ENCODE measurements at places on chromosomes 5 and 9. TPM values are rescaled to one million over a fixed set of nuclear protein-coding genes. Genes with fewer than 3 reads are reported as not detected.

Gene FAM221B
- not detected for total RNA-seq

Gene IFNA21
- not detected for total RNA-seq

Gene CDK7
- total RNA-seq: 23.6 TPM

Gene RLN1
- total RNA-seq: 1.5 TPM

GRCh38 chr5:76271836-76272235, 131.2 kb upstream of the IQGAP2 start:
- no peak for DNase-seq

DNA sequence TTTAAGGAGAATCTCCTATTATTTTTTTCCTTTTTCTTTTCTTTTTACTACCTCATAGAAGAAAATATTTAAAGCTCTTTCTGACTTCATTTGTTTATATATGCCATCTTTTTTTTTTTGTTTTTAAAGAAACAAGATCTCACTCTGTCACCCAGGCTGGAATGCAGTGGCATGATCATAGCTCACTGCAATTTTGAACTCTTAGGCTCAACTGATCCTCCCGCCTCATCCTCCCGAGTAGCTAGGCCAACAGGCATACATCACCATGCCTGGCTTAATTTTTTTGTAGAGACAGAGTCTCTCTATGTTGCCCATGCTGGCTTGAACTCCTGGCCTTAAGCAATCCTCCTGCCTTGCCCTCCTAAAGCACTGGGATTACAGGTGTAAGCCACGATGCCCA, 59.5 kb downstream of the LNPEP start:
- no peak for DNase-seq

- peak; percentile 38 for DNase-seq
Measured at GRCh38 chr5:157390551-157391297, 69.3 kb upstream of the NIPAL4 start.

DNA sequence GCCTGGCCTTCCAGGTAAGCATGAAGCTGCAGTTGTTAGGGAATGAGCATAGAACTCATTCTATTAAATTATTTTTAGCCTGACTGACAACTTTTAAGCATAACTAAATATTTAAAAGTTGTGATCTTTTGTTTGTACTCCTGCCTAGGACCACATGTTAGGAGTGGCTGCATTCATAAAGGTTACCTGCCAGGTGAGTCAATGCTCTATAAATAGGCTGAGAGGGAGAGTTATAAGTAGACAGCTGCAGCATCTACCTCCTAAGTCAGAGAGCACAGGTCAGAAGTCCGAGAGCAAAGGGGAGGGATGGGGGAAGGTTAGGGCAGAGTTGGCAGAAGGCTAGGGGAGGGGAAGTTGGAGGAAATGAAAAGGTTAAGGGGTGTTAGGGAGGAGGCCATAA, 292.4 kb upstream of the TLE4 start:
- DNase-seq: no peak

DNA sequence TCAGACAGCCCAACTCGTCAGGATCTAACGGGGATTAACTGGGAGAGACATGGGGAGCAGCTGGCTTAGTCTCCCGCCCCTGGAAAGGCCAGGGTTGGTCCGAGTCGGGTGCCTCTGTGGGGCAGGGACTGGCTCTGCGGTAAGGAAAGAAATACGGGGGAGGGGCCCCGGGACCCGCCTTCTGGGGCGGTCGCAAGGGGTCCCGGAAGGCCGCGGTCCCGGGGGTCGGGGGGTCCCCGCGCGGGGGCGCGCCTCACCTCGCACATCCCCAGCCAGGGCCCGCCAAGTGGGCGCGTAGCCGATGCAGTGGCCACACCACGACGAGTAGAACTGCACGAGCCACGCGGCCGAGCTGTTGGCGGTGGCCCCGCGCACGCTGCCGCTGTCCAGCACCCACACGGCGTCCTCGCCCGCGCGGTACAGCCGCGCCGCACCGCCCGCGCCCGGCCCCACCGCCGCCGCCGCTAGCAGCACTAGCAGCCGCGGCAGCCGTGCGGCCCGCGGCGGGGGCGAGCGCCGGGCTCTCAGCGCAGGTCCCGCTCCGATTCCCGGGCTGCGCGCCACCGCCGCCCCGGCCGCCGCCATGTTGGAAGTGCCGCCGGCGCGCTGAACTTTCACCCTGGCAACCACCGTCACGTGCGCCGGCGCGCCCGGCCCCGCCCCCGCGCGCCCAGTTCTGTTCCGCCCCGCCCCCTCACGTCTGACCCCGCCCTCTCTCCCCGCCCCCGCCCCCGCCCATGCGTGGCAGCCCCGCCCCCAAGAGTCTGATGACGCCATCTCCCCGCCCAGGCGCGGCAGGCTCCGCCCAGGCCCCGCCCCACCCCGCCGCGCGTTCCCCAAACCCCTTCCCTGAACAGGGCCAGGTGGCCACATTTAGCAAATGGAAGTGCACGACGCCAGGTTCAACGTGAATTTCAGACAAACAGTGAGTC, at the start of gene QSOX2:
Gene QSOX2, minus strand, starts transcription at position 594 of the 932 bp plus-strand sequence. Its CDS starts 9 bp downstream, at position 585.
- peak; percentile 83 for DNase-seq

DNA sequence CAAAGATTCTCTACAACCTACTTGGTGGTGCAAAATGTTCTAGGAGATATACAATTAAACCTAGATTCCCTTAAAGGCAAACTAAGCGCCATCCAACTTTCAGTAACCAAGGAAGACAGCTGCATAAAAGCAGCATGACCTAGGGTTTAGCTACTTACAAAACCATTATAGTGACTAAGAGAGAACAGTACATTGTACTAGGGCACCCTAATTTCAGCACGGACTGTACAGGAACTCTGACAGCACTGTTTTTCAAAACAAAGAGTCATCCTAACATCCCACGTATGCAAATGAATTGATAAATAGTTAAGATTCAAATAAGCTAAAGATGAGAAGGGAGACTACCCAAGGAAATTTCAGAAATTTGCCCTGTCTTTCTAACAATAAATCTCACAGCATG, 30.0 kb downstream of the STRBP start:
- DNase-seq: no peak

- DNase-seq: peak; percentile 2
Measured at GRCh38 chr9:87792831-87793288, 66.9 kb downstream of the CTSL start.

DNA sequence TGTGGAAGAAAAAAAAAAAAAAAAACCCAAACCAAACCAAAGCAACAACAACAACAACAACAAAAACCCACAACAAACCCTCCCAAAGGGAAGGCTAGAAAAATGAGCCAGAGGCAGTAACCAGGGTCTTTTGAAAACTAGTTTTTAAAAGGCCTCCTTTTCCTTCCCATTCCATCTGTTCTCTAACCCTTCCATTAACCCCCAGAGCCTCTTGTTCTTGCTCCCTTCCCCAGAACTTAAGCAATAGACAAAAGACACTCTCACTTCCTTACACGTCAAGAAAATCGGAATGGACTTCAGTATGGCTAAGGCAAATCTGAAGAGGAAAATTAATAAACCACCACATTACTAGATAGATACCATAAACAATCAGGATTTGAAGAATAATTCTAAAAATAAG, 292.8 kb downstream of the ARL15 start:
- DNase-seq: no peak

DNA sequence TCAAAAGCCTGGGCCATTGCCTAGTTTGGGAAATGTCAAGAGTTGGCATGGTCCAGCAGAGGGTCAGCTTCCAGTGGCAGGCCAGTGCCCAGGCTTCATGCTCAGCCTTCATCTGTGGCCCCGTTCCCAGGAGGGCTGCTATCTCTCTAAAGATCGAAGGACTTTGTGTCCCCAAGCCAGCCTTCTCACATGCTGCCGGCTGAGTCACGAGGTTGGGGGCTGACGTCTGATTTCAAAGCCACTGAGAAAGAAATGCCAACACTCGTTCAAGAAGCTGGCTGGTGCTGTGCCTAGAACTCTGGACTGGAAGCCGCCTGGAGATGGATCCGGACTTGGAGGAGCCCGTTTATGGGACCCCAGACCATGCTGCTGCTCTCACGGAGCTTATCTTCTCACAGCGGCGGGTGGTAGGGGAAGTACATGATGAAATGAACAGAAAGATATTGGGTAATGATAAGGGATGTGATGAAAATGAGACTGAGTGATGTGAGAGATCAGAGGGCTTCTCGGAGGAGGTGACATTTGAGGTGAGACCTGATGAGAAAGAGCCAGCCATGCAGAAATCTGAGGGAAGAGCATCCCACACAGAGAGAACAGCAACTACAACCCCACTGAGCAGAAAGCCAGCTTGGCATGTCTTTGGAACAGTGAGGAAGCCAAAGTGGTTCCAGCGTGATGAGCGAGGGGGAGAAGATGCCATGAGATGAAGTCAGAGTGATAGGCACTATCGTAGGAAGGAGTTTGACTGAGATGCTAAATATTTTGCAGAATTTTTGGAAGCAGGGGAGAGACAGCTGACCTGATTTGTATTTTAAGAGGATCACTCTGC, 54.9 kb upstream of the BOD1 start:
- no peak for DNase-seq

DNA sequence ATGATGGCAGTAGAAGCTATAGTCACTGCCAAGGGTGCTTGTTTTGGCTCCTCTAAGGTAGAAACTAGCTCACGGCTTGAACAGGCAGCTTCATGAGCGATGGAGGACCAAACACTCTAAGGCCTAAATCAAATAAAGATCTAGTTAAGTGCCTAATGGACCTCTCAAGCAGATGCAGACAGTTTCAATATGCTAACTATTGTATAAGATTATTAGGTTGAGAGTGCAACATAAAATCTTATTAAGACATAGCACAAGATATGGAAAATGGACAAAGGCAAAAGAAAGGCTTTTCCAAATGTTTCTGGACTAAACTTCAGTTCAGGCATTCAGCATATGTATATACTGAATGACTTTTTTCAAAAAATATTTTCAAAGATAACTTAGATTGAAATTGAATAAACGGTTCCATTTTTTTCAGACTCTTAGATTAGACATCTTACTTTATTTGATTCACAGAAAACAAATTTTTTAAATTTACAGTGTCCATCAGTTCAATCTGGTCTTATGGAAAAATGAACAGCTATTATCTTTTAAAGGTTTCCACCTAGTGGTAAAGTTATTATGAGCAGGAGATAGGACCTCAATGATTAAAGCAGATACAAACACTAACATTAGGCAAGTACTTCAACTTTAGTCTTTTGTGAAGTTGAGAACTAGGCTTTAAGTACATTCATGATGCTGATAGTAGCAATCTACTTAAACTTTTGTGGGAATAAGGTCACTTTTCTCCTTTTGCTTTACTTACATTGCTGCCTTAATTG, 1167.7 kb downstream of the MAT2B start:
- no peak for DNase-seq

GRCh38 chr5:53069626-53070025, 39.9 kb downstream of the MOCS2 start:
- peak; percentile 83 for DNase-seq

DNA sequence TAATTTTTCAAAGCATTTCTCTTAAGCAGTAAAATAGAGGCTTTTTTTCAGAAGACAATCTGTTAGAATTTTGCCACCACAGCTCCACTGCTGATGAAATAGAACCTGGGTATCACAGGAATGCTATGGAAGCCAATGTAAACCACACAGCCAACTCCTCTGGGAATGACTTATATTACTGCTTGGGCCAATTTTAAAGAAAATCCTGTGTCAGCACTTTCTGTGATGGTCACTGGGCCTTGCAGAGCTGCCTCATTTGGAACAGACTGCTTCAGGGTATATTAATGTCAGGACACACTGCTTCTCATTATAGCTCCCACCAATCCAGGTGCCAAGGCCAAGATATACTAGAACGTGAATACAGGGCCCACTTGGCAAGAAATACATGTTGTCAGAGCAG, 144.1 kb upstream of the ACTBL2 start:
- DNase-seq: no peak

GRCh38 chr5:169190849-169191248, 110.1 kb downstream of the SLIT3 start:
- DNase-seq: no peak

GRCh38 chr5:6833406-6833805, 120.2 kb downstream of the TENT4A start:
- DNase-seq: no peak

DNA sequence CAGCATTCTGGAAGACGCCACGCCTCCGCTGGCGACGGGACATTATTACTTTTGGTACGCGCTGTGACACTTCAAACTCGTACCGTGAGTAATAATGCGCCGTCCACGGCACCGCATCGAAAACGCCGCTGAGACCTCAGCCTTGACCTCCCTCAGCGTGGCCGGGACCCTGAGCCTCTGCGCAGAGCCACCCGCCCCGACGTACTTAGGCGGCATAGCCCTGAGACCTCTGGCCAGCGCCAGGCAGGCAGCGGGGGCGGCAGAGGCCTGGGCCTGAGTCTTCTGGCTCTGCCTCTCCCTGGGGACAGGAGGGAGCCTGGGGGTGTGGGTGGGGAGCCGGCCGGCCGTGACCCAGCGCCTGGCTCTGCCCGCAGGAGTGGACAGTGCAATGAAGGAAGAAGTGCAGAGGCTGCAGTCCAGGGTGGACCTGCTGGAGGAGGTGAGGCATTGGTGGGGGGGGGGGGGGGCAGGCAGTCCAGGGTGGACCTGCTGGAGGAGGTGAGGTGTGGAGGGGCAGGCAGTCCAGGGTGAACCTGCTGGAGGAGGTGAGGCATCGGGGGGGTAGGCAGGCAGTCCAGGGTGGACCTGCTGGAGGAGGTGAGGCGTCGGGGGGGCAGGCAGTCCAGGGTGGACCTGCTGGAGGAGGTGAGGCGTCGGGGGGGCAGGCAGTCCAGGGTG, 8.0 kb downstream of the EGFL7 start:
- DNase-seq: no peak

DNA sequence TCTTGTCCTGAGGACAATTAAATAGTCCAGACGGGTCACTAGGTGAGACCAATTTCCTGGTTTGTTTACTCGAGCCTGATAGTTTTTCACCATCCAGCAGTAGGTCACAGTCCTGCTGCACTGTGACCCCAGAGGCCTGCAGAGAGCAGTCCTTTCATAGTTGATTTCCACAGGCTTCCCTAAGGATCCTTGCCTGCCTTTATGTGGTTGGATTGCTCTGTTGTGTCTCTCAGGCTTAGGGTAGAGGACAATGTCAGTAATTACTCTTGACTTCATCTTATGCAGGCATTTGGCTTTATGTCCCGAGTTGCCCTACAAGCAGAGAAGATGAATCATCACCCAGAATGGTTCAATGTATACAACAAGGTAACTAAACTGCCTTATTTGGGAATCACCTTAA, 9.0 kb upstream of the CATSPER3 start:
- DNase-seq: no peak

DNA sequence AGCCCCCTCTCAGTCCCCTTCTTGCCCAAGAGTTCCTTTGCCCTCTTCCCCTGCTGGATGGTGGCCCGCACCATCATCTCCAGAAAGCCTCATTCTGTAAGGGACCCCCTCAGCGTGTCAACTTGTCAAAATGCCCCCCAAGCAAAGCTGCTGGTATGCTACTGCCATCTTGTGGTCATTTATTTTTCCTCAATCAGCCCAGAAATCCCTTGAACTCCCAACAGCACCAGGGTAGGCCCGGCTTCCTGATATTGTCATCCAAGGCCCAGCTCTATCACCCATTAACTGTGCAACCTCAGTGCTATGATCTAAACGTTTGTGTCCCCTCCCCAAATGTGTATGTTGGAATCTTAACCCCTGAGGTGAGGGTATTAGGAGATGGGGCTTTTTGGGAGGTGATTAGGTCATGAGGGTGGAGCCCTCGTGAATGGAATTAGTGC, 53.2 kb upstream of the FBXW11 start:
- no peak for DNase-seq

- DNase-seq: no peak
Measured at GRCh38 chr9:8205576-8205975, 406.0 kb upstream of the DMAC1 start.

All from CD4-positive, CD25-positive, alpha-beta regulatory T cell (primary cell).